ENCODE measurements at places on chromosomes 7 and 10.

GRCh38 chr10:16360001-16360400 lies 76.8 kb upstream of the PTER start:
- no peak for DNase-seq

GRCh38 chr10:3740157-3740871 lies 44.7 kb downstream of the KLF6 start:
- peak; percentile 77 for DNase-seq

DNA sequence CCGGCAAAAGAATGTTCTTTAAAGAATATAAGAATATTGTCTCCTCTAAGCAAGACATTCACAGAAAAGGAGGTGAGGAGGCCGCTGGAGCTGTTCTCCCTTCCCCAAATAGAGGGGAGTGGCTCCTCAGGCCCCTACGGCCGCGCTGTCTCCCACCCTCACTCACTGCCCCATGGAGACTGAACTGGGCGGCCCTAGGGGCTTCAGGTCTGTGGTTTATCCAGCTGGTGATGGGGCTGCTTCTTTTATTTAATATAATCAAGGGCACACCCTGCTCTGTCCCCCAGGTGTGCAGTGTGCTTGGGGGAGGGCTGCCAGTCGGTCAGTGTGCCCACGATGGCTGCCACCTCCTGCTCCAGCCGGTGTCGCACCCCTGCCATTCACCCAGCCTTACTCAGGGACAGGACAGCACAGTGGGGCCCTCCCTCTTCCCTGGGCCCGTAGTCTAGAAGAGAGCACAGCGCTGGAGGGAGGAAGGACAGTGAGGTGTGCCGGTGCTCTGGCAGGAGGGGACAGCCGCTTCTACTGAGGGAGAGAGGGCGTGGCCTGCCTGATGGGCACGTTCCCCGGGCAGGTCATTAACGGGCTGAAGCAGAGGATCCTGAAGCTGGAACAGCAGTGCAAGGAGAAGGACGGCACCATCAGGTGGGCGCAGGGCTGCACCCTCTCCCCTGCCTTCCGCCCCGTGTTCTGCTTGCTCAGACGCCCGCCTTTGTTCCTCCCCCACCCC lies 23.4 kb downstream of the IQCE start:
- DNase-seq, result no peak

DNA sequence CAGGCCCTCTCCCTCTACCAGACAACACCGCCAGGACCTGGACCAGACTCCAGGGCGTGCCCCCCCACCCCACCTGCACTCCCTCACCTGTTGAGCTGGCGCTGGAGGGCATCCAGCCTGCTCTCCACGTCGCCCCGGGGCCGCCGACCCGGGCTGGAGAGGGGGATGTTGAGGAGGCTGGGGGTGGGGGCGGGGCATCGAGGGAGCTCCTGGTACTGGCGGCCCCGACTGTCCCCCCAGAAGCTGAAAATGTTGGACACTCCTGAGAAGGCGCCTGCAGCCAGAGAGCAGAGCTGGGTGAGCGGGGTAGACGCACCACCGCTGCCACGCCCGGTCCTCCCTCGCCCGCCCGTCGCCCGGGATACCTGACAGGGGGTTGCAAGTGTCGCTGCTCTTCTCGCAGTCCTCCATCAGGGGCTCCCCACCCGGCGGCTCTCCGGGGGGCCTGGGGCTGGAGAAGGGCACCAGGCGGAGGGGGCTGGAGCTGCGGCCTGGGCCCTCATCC lies 30.8 kb downstream of the KCNH2 start:
- DNase-seq, result no peak

DNA sequence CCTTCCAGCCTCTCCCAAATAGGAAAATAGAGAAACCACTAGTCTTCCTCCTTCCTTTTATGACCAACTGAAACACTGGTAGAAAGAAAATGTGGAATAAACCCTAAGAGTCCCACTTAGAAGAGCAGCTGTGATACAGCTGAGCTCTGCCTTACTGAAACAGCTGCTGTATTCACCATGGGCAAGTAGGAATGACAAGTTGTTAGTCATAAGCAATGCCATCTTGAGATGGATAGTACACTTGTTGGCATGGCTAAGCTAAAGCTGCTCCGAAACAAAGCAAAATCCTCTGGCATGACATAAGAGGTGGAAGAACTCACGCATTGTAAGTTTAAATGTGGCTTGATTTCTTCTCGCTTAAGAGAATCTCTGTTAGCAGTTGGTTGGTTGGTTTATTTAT lies 48.3 kb upstream of the TMEM236 start:
- DNase-seq, result no peak

DNA sequence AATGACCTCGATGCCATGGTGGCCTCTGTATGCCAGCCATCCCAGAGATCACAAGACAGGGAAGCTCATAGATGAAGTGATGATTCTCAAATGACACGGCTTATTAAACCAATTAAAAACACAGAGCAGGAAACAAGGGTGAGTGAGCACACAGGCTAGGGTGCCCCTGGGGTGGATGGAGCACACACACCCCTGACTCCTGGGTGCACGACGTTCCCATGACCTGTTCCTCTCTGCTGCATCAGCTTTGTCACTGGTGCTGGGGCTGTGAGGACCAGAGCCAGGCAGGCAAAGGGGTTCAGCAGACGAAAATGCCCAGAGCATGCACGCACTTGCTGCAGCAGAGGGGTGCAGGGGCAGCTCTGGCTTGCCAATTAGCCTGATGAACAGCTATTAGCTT lies 86.5 kb upstream of the LRRC4 start:
- no peak for DNase-seq

- DNase-seq, result peak; percentile 60
These were observed 5.7 kb downstream of the ZNF92 start for GRCh38 chr7:65379318-65379717.

- no peak for DNase-seq
These were observed 171.9 kb downstream of the FGFR2 start for GRCh38 chr10:121426307-121426706.

DNA sequence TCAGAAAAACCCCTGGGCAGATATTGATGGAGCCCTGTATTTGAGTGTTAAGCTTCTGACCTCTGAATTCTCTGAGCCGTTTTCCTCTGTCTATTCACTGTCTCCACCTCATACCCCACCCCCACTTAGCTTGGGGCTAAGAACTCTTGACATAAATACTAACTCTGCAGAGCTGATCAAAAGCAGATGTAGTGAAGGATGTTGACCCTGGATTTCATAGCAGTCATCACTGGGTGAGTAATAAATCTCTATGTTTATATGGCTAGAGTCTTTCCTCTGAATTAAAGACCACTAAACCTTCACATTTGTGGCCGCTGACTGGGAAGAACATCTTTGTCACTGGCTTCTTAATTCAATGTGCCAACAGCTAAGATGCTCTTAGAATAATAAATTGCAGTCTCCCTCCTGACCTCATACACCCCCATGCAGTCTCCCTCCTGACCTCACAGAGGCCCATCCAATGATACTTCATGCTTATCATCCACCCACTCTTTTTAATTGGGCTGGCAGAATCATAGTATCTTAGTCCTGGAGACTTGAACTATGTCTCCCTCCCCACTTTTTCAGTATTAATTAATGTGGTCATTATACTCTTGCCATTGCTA lies 78.0 kb upstream of the MACROH2A2 start:
- DNase-seq, result peak; percentile 77

- DNase-seq, result no peak
These were observed 19.2 kb downstream of the KCP start for GRCh38 chr7:128891110-128891941.

DNA sequence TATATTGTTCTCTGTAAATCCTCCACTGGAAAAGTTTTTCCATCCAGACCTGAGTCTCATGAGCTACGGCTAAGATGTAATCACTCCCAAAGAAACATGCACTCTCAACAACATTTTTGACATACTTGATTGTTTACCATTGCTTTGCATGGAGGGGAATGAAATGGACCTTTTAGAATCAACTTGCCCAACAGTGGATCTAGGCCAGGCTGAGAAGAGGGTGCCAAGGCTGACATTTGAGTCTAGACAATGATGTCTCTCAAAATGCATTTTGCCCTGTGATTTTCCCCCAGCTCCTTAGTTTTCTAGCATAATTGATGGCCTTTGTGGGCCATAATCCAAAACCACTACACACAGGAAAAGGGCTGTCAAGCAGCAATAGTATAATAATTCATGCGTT lies 297.9 kb upstream of the KLF6 start:
- DNase-seq, result peak; percentile 78

GRCh38 chr7:147923841-147924240 lies 666.7 kb upstream of the C7orf33 start:
- no peak for DNase-seq

- DNase-seq, result peak; percentile 65
These were observed 94.7 kb upstream of the ZMIZ1 start for GRCh38 chr10:78973901-78974616.

DNA sequence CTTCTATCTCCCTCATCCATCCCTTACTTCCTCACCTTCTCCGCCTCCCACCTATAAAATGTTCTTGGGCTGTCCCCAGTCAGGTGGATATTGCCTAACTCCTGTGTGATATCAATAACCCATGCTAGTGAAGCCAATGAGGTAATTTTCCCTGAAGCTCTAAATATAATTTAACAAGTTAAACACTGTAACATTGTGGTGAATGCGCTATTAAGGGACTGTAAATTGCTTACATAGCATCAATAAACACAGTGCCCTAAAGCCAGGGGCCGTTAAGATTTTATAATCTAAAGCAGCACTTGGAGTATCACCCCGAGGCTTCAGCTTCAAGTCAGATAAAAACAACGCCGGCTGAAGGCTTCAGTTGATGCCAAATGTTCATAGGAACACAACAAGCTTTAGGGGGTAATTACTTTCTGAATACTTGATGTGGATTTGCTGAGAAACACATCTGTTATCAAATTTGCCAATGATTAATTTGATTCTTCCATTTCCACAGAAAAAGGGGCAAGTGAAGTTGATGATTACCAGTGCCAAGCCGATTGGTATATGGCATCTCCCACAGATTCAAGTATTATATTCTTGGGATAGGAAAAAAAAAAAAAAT lies 138.4 kb downstream of the CREB5 start:
- DNase-seq, result no peak

- no peak for DNase-seq
These were observed 355.9 kb upstream of the FZD8 start for GRCh38 chr10:35998026-35998425.

DNA sequence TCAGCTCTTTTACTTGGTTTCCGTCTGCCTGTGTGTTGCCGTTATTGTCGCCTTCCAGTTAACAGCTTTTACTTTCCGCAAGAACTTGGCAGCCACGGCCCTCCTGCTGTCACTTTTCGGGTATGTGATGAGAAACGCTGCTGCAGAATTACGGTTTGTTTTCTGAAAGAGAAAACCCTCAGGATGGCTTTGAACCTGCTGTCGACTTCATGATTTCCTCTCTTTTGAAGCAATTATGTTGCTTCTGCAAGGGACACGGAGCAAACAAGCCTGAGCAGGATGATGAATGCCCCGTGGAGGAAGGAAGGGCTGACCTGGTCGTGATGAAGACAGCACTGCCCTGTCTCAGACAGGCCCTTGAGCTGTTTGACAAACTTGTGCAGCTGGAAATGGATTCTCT lies 339.8 kb downstream of the ABCA13 start:
- DNase-seq, result no peak

DNA sequence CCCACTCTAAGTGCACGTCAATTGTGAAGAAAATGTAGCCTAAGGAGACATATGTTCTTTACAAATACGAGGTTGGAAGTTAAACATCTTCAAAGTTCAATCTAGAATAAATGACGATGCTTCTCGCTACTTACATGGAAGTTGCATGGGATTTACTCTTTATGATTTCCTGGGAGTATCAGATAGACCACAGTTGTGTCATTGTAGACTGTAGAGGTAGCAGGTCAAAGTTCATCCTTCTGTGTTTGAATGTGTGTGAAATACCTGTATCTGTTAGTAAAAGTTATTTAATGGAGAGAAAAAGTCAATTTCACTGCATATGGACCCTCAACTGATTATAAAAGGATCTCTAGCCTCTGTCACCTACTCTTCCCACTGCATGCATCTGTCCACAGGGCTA lies 112.6 kb downstream of the C1GALT1 start:
- no peak for DNase-seq

DNA sequence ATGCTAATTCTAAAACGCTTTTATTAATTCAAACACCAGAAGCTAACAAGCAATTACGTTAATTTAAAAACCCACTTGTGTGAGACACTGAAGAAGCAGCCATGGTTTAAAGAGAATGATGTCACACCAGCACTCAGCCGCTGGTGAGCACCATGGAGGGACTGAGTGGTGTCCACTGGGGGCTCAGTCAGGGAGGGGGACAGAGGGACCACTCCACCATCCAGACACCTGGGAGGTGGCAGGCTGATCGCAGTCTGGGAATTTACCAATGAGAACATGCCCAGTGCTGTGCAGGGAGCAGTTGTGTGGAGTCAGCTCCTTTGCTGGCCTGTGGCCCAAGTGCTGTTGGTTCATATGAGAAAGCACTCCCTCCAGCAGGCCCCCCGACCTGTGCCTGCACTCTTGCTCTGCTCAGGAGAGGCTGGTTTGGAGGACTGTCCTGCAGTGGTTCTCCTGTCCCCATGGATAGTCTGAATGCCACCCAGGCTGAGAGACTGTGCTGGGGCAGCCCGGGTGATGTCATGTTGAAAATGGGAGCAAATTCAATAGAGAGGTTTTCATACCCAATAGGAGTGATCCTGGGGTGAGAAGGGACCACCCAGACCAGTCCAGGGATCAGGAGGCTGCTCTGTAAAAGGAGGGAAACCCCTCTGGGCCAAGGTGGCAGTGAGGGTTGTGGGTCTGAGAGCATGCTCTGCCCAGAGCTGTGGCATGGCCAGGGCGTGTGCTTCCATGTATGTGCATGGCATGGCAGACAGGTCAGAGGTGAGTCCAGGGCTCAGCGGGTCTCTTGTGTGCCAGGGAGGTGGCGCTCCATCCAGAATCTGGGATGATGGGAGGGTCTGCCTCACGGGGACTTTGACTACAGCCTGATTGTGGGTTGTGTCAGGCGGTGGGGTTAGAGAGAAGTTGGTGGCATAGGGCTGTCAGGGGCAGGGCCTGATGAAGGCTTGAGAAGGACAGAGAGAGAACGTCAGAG lies 12.7 kb downstream of the ADCY1 start:
- no peak for DNase-seq

GRCh38 chr10:127266431-127266830 lies 70.0 kb upstream of the INSYN2A start:
- no peak for DNase-seq

DNA sequence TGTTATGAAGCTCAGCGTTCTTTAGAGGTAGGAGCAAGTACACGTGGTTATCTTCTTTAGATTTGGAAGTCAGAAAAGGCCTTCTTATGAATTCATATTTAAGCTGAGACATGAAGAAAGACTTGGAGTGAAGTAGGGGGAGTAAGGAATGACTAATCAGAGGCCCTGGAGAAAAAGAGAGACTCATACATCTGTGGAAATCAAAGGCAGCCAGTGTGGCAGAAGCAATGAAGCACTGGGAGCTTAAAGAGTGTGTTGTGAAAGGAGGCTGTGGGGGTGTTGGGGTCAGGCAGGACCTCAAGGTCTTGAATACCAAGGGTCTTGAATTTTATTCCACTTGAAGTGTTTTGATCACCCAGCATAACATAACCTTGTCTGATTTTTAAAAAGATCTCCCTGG lies 35.7 kb upstream of the FGL2 start:
- DNase-seq, result peak; percentile 21

GRCh38 chr10:74292871-74293427 lies 141.9 kb downstream of the ADK start:
- DNase-seq, result peak; percentile 93

- no peak for DNase-seq
These were observed 11.2 kb upstream of the NRG3 start for GRCh38 chr10:81863771-81864170.
